Activated gamma-delta T cell treated with anti-CD3 and anti-CD28 coated beads, Interleukin-2, amount 50 U/mL, for 16 hours (primary cell): ENCODE measurements at places on chromosomes 3 and 15.

GRCh38 chr15:74411686-74412085 is 22.1 kb downstream of the SEMA7A start:
- no peak for DNase-seq

- no peak for DNase-seq
These were observed 862.1 kb downstream of the ROBO1 start for GRCh38 chr3:78905700-78906099.

GRCh38 chr3:43674345-43675085 is 16.2 kb upstream of the ABHD5 start:
- DNase-seq: no peak

DNA sequence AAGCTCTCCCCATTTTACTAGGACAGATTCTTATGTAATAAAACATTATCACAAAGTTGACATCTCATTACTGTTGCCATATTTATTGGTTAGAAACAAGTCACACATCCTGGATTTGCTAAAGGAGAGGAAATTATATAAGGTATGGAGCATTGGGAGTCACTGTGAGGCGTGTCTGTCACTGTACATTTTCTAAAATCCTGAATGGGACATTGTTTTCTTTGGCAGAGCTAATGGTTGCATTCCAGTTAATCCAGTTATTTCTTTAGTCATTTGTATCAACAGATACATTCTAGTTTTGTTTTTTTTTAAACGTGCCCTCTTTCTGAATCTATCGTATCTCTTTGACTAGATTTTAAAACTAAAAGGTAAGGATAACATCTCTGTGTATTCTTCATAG is 70.2 kb upstream of the MITF start:
- DNase-seq: no peak

- DNase-seq: no peak
These were observed 30.4 kb upstream of the KLHL25 start for GRCh38 chr15:85825118-85825517.

DNA sequence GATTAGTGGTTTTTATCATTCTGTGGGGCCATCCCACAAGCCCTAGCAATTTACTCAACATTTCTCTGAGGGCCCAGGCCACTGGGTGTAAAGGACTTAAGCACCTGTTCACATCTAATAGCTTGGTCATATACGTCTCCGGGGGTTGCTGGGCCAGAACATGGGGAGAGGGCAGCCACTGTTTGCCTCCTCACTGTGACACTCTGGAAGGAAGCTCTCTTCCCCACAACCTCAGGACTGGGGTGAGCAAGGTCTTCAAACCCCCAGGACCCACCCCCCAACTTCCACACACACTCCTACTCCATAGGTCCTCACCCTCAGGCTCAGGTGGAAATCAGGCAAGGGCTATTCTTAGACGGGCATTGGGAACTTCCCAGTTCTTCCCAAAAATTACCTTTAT is 28.9 kb downstream of the C3orf20 start:
- DNase-seq: no peak

DNA sequence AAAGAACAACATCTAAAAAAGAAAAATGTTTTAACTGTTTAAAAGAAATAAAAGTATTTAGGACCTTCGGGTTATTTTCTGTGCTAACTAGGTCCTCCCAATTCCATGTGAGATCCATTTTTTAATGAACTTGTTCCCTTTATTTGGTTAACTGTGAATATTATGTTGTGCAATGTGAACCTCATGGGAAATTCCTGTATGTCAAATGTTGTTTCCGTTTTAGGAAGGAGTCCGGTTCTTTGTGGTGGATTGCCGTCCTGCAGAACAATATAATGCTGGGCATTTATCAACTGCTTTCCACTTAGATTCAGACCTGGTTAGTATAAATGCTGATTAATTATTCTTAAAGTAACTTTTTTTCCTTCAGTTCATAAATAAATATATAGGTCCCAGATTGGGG is 35.5 kb upstream of the NIT2 start:
- no peak for DNase-seq
